AG09319 (cell line): ENCODE measurements at places on chromosomes 13 and 19.

- DNase-seq, result no peak
These were observed 2.3 kb downstream of the SSBP4 start for GRCh38 chr19:18421371-18421959.

DNA sequence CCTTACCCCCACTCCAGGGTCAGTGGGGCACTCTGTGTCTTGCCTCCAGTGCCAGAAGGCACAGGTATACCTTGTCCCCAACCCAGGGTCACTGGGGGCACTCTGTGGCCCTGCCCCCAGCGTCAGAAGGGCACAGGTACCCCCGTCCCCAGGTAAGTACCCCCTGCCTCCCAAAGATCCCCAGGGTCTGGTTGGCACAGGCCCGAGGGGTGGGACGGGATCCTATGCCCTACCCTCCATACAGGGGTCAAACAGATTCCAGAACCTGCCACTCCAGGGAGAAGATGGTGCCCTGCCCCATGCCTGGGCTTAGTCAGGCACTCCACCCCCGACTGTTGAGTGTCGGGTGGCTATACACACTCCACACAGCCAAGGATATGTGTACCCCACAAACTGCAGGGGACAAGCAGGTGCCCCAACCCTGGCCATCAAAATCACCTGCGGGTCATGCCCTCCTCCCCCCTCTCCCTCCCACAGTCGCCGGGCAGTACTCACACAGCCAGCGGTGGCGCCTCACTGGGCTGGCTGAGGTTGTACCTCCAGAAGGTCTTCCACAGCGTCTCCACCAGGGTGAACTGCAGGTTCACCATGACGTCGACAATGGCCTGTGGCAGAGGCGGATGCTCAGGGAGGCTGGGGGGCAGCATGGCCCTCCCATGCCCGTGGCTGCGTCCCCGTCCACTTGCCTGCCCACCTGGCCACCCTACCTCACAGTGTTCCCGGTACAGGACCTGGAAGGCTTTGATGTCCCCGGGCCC lies 13.8 kb downstream of the DCAF15 start:
- no peak for DNase-seq

GRCh38 chr13:43489233-43489632 lies 297.5 kb downstream of the ENOX1 start:
- DNase-seq, result no peak

GRCh38 chr19:1904860-1905109 lies 414 bp upstream of the ADAT3 start:
- DNase-seq, result no peak

- DNase-seq, result no peak
These were observed 5.8 kb downstream of the SPHK2 start for GRCh38 chr19:48624791-48625723.

DNA sequence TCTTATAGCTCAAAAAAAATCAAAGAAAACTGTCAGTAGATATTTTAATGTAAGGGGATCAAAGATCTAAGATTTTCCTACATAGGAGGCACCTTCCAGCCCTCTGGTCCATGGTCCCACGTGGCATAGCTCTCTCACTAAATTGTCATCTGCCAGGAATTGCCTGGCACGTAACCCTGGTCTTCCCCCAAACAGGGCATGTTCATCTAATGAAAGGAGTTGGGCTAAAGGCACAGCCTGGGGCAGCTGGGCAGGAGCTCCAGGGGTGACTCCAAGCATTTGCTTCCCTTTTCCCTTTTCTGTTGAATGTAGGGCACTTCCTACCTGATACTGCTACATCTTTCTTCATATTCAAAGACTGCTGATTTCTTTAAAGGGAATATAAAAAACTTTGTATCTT lies 148.7 kb downstream of the COL4A1 start:
- no peak for DNase-seq

DNA sequence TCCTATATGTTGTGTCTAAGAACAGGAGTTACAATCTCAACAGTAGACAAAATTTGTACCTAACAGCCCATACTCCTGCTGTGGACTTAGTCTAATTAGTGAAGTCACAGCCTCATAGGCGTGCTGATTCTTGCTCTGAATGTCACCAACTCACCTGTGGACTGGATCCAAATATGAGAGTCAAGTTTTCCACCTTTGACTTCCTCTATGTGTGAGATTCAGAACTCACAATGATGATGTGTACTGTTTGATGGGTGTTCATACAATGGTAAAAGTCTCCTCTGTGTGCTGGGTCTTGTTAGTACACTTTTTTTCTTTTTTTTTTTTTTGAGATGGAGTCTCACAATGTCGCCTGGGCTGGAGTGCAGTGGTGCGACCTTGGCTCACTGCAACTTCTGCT lies 7.8 kb upstream of the ZNF91 start:
- DNase-seq, result no peak

DNA sequence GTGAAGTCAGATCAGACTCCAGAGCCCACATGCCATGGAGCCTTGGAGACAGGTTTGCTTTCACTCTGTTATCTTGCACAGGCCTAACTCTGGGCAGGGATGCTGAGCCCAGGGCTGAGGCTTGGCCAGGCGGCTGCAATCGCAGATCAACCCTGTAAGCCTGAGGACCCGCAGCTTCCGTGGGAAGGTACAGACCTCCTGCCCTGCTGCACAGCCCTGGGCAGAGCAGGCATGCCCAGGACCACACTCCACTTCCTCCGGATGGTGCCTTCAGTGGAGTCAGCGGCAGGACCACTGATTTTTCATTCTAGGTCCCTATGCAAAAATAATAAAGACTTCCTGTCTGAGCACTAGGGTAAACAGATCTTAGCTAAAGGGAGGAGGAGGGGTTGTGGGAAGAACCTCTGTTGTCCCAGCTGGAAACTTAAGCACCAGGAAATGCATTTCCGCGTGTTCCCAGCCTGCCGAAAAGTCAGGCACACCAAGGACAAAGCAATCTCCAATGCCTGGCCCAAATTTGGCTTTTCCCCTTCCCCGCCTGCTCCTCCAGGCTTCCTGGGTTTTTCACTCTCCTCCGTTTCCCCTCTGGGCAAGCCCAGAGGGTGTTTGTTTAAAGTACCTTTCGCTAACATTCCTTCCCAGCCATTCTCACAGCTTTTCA lies 87.3 kb downstream of the KCTD15 start:
- DNase-seq, result no peak

GRCh38 chr19:39953915-39954314 lies 17.1 kb upstream of the PSMC4 start:
- no peak for DNase-seq

- no peak for DNase-seq
These were observed 1882.6 kb downstream of the PCDH9 start for GRCh38 chr13:65347420-65348030.

DNA sequence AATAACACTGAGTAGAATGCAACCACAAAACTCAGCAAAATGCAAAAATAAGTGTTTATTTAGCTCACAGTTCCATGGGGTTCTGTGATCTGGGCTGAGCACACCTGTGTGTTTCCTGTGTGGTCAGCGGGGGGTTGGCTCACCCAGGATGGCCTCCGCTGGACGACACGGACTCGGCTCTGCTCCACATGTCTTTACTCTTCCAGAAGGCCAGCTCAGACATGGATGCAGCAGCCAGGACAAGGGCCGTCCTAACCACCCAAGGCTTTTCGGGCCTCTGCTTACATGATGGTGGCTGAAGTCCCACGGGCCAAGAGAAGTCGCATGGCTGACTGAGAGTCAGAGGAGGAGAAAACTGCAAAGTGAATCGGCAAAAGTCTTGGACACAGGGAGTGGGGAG lies 153.5 kb upstream of the IRS2 start:
- no peak for DNase-seq

- no peak for DNase-seq
These were observed 8.8 kb upstream of the GNG7 start for GRCh38 chr19:2711172-2711874.

GRCh38 chr19:16022251-16022650 lies 54.0 kb upstream of the TPM4 start:
- DNase-seq, result no peak

DNA sequence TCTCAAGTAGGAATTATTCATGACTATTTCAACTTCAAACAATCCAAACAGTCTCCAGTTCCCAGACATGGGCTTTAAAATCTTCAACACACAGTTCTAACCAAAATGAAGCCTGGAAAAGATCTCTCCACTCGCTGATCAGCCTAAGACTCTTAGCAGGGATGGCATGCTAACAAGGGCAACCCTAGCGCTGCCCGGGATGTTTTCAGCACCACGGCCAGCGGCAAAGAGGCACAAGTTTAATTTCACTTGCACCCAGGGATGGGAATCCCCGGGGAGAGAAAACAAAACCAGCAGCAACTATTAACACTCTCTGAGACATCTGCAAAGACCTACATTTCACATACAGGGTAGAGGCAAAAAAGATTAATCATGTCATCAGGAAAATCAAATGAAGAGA lies 43.0 kb downstream of the CACNA1A start:
- no peak for DNase-seq

DNA sequence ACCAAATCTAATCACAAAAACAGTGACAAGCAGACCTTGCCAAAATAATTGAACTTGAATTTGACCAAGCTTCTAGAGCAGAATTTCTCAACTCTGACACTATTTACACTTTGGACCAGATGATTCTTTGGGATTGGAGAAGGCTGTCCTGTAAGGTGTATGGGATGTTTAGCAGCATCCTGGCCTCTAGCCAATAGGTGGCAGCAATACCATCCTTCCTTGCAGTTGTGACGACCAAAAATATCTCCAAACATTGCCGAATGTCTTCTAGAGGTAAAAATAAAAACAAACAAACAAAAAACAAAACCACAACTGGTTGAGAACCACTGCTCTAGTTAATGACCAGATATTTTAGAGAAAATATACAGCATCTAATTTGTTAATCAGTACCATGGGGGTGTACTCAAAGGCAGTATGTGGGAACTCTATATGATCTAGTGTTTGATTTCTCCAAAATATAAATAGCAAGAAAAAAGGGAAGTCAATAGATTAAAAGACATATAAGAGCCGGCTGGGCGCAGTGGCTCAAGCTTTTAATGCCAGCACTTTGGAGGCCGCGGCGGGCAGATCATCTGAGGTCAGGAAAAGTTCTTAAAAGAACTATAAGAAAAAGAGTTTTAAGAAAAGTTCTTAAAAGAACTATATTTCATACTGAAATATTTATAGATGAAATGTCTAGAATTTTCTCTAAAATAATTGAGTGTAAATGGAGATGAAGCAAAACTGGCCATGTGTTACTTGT lies 60.9 kb upstream of the ZNF527 start:
- no peak for DNase-seq

DNA sequence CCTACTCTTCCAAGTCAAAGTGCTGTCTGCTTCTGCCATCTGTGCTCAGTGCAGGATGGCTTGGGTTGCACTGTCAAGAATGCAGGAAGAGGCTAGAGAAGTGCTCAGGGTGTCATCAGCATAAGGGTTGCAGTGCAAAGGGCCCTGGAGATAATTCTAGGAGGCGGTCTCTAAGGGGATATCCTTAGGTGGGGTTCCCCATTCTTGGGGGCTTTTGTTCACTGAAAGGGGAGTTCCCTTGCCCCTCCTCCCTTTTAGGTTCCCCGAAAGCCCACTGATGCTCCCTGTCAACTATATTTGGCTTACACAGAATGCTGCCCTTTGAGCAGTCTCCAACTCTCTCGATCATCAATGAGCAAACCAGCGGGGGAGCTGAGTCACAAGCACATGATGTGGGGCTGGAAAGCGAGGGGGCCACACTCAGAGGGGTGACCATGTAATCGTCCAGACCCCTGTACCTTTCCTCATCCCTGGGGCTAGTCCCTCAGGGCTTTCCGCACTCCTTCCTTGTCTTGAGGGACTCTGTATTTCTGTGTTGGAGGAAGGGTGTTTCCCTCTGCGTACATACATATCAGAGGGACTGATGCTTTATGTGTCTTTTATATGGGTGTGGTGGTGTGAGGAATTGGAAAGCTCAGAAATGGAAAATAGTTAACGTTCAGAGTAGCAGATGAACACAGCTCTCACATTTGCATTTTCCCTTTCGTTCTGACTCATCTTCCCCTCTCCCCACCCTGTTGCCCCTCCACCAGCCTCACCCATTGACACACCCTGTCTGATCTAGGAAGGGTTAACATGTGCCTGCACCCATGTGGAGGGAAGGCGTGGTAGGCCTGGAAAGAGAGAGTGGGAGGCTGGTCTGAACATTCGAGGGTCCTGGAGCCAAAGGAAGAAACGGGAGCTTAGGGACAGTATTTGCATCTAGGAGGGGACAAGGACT lies 6.7 kb downstream of the ZBTB32 start:
- DNase-seq, result no peak

- DNase-seq, result no peak
These were observed 29.8 kb upstream of the ZNF675 start for GRCh38 chr19:23716792-23717191.

DNA sequence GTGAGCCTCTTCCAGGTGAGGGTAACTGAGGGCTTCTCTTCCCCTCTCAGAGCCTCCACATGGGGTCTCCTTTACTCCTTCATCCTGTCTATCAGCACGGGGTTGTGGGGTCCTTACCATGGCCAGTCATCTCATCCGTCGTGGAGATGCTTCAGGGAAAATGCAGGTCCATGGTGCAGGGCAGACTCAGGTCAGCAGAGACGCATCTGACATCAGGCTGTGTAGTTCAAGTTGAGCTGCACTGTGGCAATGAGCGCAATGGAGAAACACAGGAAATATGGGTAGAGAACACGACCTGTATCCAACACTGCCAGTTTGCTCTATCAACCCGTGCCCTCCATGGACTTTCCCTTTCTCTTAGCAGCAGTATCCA lies 13.9 kb downstream of the LILRA5 start:
- no peak for DNase-seq

- DNase-seq, result no peak
These were observed 8.3 kb downstream of the MAB21L1 start for GRCh38 chr13:35468195-35468594.

- no peak for DNase-seq
These were observed 80.7 kb downstream of the RNASEH2B start for GRCh38 chr13:50990065-50990817.

GRCh38 chr13:35747594-35747993 lies 271.1 kb upstream of the MAB21L1 start:
- DNase-seq, result no peak

GRCh38 chr19:1394252-1395193 lies 6.8 kb downstream of the GAMT start:
- no peak for DNase-seq

DNA sequence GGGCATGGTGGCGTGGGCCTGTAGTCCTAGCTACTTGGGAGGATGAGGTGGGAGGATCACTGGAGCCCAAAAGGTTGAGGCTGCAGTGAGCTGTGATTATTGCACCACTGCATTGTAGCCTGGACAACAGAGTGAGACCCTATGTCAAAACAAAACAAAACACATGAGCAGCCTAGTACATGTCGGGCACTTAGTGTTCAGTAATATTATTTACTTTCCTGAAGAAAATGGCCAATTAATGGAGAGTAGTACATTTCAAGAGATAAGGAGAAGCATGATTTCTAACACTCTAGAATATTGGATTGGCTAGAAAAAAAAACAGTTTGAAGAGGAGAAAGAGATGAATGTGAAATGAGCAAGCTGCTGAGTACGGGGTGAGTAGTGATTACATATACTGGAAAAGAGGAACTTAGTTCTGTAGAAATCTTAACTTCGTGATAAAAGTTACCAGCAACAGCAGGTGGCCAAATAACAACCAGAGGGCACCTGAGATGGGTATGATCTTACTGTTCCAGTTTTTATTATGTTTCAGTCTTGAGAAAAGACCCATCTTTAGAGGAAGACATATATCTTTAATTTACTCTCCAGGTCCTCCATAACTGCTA lies 36.2 kb downstream of the SPATA13 start:
- DNase-seq, result no peak

GRCh38 chr13:85377783-85378182 lies 421.4 kb downstream of the SLITRK6 start:
- DNase-seq, result no peak
